ENCODE measurements at places on chromosomes 12 and 14.

- DNase-seq: peak; percentile 98
Measured at GRCh38 chr12:57487597-57488401, at the start of gene MARS1. TSS of gene MARS1 (plus strand) at chr12:57488068. CDS start at chr12:57488091, 23 bp downstream.

DNA sequence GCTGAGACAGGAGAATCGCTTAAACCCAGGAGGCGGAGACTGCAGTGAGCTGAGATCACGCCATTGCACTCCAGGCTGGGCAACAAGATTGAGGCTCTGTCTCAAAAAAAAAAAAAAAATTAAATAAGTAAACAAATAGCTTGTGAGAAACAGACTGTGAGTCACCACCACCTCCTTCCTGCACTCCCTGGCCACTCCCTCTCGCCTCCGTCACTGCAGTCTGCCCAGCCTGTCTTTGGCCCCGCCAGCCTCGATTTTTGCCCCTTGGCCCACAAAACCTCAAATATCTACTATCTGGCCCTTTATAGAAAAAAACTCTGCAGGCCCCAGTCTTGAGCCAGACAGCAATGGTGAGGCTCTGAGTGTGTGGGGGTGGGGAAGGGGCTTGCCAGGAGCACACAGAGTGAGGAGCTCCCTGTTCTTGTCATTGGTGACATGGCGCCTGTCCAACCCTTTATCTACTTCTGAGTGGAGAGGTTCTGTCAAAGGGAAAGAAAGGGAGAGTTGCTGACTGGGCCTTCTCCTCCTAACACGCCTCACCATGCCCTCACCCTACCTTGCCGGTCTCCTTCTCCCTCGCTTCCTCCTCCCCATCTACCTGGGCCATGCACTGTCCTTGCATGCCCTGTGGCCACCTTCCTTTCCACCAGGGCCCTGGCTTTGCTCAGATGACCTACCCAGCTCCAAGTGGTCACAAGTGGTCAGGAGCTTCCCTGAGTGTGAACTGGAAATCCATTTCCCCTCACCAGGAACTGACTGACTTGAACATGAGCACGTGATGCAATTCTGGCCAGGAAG is 22.1 kb downstream of the LGMN start:
- DNase-seq: peak; percentile 58

GRCh38 chr12:24979329-24979728 is 30.4 kb upstream of the BCAT1 start:
- no peak for DNase-seq

DNA sequence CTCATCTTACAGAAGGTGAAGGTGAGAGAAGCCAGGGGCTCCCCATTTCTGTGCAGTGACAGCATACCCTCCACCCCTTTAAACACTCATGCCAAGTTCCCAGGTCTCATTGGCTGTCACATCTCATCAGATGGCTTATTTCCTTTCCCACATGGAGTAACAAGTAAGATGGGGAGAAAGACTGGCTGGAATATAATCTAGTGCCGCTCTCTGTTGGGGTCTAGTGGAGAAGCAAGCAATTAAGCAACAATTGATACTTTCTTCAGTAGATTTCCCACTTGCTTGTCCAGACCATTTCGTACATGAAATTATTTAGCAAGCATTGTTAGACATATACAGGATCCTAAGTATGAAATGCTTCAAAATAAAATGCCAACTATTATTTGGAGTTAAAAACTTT is 92.2 kb downstream of the SLC5A8 start:
- no peak for DNase-seq

DNA sequence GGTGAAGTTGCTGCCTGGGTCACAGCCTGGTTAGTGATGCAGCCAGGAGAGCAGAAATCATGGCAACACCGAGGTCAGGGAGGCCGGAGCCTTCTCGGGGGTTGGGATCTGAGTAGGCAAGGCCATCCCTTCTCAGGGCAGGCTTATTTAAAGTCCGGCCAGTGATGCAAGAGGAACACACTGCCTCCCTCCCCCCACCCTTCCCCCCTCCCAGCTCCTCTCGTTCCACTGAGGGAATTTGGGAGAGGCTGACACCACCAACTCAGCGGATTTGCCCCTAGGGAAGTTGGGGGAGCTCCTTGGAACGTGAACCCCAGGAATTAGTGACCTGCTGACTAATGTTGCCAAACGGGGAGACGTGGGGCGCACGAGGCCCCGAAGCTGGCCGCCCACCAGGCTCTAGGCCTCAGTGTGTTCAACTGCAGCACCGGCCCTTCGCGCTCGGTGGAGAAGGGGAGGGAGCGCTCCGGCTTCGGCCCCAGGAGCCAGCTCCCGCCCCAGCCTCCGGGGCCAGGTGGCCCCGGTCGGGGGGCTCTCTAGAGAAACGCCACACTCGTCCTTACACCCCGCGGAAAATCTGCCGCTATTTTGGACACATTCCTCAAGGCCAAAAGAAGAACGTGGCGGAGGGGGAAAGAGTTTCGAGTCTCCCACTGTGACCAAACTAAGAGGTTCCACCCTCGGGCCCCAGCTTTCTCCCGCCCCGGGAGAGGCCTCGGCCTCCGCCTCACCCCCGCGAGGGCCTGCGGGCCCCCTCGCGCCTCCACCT is 1.6 kb downstream of the CTDSP2 start:
- peak; percentile 55 for DNase-seq

DNA sequence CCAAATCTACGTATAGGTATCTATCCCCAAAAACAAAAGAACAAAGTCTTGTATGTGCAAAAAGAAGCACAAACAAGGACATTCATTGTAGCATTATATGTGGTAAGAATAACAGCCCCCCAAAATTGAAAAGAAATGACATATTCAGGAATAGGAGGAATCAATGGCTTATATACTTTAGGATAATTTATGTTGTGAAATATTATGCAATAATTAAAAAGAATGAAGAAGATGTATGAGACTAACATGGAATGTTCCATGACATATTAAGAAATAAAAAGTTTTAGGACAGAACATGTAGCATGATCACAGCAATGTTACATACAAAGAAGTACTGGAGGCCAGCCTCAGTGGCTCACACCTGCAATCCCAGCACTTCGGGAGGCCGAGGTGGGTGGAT is 9.1 kb downstream of the SMCO2 start:
- DNase-seq: no peak

GRCh38 chr12:121404734-121405133 is 4.8 kb downstream of the RNF34 start:
- DNase-seq: no peak

DNA sequence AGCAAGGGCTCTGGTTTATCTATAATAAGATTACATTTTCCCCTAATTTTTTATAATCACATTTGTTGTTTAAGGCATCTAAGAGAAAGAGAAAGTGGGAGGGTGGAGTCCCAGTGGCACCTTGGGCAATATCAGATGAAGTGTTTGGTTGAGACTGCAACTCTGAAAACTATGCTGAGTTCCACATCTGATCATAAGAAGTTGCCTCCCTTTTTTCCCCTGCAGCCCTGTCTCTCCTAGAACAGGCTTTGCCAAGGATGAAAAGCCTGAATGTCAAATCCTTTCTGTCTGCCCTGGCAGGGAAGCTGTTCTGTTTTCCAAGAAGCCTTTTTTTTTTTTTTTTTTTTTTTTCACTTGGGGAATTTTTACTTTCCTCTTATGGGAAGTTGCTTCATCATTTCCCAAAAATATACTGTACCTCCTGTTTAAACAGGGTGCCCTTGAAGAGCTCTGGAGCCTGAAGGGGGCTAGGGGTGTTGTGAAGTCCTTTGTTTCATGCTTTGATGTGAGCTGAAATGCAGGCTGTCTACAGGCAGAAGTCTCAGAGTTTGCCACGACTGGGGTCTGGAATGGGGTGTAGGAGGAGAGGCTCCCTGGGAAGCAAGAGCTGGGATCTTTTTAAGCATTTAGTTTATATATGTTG is 71.3 kb downstream of the SUSD6 start:
- DNase-seq: no peak

- DNase-seq: no peak
Measured at GRCh38 chr12:115500872-115501271, 776.6 kb downstream of the MED13L start.

DNA sequence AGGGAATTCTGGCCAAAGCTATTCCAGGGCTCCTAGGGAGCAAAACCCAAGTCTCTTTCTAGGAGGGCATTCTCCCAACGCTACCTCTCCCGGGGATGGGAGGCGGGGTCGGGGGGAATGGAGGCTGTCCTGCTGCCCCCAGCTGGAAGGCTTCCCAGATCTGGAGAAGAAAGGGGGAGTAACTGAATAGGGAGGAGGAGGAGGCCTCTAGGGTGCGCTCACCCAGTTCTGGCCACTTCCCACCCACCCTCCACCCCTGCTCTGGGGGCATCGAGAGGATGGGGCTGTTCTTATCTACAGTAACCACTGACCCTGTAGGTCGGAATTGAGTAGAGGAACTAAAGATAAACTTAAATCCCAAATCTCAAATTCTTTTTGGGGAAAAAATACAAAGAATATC is 579 bp upstream of the RNASE1 start:
- no peak for DNase-seq

- DNase-seq: peak; percentile 71
Measured at GRCh38 chr12:3299929-3300832, 190.8 kb upstream of the PRMT8 start.

- DNase-seq: no peak
Measured at GRCh38 chr12:1865284-1865866, 45.0 kb downstream of the LRTM2 start.

DNA sequence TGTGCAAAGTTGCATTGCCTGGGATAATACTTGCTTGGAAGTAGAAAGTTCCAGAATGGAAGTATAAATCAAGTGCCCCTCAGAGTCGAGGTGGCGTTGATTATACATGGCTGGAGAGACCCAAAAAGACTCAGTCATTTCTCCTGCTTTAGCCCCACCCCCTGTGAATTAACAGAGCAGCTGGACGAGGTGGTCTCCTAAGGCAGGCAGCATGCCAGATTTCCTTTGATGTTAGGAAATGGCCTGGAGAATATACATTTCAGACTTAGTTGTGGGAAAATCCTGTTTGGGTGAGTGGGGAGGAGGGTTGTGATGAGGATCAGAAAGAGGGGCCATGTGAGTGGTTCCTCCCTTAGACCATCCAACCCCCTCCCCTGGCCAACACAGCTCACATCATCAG is 406.1 kb upstream of the TMPO start:
- DNase-seq: no peak

DNA sequence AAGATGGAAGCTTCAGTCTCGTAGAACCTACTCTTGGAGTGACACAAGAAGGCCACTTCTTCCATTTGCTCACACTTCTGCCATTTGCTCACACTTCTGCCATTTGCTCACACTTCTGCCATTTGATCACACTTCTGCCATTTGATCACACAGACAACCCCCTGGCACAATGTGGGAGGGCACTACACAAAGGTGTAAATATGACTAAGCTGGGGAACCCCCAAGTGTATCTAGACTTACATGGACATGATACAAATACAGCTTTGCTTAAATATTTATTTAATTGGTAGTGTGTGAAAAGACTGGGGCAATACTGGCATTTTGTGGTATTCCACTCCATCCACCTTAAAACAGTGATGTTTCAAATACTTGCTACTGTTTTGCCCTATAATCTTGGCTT is 296.2 kb upstream of the PPFIA2 start:
- no peak for DNase-seq

- DNase-seq: no peak
Measured at GRCh38 chr14:79037593-79037992, 867.4 kb downstream of the NRXN3 start.

DNA sequence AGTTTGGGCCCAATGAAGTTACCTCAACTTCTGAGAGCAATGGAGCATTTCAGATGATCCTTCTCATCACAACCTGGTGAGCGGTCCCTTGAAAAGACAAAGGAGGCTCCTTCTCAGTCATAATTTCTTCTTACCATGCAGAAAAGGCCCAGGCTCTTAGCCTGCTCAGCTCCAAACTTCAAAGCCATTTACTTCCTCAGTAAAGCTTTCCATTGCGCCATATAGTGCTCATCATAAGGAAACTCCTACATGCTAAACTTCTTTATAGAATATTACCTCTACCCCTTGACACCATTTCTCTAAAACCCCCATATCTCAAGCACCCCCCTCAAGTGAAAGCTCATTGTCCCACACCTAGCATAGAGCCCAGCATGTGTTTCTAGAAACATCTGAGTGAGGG is 127.1 kb downstream of the GTF2A1 start:
- no peak for DNase-seq

- DNase-seq: no peak
Measured at GRCh38 chr12:39239490-39240486, 203.1 kb downstream of the KIF21A start.

- DNase-seq: no peak
Measured at GRCh38 chr14:22320362-22320750, 268.7 kb downstream of the DAD1 start.

DNA sequence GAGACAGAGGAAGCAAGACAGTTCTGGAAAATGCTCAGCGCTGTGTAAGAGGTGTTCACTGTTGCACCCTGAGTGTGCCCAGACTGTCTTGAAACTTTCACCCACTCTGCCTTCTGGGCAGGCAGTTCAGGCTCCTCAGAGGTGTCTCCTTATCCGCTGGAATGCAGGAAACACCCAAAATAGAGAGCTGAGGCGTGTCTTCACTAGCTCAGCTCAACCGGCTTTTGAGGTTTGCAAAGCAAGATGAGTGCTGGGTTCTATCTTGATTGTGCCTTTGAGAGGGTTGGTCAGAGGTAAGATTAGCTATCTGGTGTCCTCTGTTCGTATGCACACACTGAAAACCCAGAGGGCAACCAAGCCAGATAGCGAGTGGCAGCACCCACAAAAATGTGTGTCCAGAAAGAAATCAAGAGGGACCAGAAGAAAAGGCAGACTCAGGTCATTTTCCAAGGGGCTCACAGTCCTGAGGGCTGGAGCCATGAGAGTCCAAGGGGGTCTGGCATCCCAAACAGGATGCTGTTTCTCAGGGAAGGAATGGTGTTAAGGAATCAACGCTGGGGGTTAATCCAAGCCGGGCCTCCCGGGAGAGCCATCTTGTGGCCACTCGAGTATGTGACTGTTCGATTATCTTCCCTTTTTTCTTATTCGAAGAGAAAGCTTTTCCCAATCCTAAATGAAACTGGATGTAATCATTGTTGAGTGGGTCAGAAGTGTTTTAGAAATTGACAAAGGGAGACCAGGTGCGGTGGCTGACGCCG is 47.1 kb downstream of the TBX3 start:
- DNase-seq: no peak

DNA sequence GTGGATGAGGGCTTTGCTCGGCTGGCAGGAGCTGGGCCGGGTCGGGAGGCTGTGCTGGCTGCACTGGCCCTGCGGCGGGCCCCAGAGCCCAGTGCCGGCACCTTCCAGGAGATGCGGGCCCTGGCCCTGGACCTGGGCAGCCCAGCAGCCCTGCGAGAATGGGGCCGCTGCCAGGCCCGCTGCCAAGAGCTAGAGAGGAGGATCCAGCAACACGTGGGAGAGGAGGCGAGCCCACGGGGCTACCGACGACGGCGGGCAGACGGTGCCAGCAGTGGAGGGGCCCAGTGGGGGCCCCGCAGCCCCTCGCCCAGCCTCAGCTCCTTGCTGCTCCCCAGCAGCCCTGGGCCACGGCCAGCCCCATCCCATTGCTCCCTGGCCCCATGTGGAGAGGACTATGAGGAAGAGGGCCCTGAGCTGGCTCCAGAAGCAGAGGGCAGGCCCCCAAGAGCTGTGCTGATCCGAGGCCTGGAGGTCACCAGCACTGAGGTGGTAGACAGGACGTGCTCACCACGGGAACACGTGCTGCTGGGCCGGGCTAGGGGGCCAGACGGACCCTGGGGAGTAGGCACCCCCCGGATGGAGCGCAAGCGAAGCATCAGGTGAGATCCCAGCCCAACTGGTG is 11.5 kb downstream of the ARHGEF40 start:
- no peak for DNase-seq
